ENCODE measurements at places on chromosomes 6 and 20.
A peak's percentile ranks its signal among the peaks of the same experiment; 100 is the strongest.

- no peak for DNase-seq
These were observed 29.7 kb downstream of the ATXN1 start for GRCh38 chr6:16731478-16732051.

GRCh38 chr20:16434062-16434664 is 139.1 kb downstream of the KIF16B start:
- DNase-seq: peak; percentile 23

DNA sequence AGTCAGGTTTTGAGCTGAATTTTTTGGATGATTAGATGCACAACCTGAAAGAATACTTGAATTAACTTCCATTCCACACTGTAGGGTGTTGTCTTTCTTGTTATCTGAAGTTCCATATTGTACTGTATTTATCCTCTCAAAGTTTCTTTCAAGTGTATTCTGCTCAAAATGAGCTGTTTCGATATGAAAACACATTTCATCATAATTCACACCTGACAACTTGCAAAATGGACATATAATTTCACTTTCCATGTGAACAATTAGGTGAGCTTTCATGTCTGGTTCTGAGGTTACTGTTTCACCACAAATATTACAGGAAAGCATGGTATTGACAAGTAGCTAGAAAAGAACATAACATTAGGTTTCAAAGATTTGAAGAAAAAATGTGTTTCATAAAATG is 1.7 kb downstream of the ZUP1 start:
- DNase-seq: no peak

GRCh38 chr6:167644412-167645132 is 182.1 kb upstream of the AFDN start:
- no peak for DNase-seq

GRCh38 chr6:155267411-155267810 is 3.6 kb downstream of the CLDN20 start:
- no peak for DNase-seq

DNA sequence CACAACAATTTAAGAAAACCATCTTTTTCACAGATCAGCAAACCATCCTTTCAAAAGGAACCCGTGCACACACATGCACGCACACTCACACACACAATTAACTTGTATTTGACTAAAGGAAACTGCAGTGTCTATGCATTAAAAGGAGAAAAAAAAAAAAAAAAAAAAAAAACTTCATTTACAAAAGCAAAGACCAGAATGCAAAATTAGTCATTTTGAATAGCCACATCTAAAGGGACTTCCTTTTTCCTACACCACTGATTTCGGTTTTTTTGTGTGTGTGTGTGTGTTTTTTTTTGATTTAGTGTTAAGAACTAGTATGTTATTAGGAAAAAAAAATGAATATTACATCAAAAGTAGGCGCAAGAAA is 6.3 kb downstream of the ZMYND8 start:
- DNase-seq: no peak
